Activated CD4-positive, alpha-beta T cell treated with anti-CD3 and anti-CD28 coated beads for 48 hours (primary cell): ENCODE measurements at places on chromosomes 1 and 21.

- DNase-seq, result peak; percentile 28
Observed at GRCh38 chr1:2443277-2444137, 31.1 kb upstream of the PEX10 start.

GRCh38 chr1:228050571-228051231, 31.8 kb upstream of the ARF1 start:
- no peak for DNase-seq

DNA sequence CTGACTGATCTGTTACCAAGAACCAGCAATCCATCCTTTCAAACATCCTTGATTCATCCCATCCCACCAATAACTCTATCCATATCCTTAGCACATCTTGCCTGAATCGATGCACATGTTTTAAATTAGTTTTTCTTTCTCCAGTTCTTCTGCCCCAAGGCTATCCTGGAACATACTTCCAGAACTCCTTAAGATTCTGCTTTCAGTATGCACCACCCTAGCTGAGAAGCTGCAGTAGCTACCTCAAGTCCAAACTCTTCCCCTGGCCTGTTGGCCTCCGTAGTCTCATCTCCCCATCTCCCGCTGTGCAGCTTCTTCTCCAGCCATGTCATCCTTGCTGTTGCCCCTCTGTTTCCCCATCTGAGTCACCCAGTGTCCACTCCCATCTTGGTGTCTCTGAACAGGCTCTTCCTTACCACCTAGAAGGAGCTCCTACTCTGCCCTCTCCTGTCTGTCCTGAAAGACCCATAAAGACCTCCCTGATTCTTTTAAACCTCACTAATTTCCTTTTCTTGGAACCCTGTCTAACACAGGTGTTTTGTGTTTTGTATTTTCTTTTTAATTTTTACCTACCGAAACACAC, 108.0 kb downstream of the SGIP1 start:
- DNase-seq, result no peak

DNA sequence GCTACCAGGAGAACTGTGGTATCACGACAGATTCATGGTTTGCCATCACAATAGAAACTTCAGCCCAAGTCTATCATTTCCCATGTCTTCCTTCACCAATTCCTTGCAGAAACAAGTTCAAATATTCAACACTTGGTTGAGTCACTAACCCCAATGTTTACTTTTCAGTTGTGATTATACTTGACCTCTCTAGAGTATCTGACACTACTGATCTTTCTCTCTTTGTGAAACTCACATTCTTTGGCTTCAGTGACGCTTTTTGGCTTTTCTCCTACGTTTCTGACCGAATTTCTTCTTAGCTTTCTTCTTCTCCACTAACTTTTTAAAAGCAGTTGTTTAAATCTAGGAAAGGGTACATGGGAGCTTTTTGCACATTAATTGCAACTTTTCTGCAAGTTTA, 48.8 kb upstream of the HMGB4 start:
- no peak for DNase-seq

DNA sequence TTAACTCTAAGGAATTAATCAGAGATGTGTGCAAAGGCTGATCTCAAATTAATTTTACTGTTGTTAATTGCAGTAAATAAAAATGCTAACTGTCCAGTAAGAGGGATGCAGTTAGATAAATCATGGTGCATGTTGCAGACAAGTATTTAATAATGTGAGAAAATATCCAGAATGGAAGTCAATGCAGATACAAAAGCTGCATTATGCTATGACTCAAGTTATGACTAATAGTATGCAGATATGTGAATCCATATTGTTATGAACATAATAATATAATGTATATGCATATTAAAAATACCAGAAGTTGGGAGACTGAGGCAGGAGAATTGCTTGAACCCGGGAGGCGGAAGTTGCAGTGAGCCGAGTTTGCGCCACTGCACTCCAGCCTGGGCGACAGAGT, 21.4 kb downstream of the RNASEL start:
- no peak for DNase-seq

- peak; percentile 82 for DNase-seq
Observed at GRCh38 chr1:160006312-160006940, 25.4 kb downstream of the PIGM start.

DNA sequence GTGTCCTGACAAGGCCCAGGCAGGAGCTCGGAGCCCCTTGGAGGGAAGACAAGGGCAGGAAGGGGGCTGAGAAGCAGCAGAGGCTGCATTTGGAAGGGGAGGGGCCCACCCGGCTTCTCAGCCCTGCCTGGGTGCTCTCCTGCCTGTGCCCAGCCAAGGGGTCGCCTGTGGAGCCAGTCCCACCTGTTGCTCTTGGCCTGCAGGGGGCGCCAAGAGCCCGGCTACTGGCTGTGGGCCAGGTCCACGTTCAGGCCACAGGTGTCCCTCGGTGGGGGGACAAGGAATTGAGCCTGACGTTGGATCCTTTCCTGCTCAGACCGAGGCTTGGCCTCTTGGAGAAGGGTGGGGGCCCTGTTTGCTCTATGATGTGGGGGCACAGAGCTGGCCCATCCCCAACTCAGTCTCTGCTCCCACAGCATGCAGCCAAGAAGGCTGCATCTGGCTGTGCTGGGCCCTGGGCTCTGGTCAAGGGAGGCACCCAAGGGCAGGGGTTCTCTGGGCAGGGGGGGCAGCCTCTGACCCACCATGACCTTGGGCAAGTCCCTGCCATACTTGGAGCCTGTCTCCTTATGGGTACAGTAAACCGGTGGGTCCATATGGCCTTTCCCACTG, 10.9 kb downstream of the WNT4 start:
- DNase-seq, result peak; percentile 70

GRCh38 chr1:44336668-44337067, 18.4 kb downstream of the ERI3 start:
- DNase-seq, result no peak

- DNase-seq, result no peak
Observed at GRCh38 chr1:168762473-168762872, 33.5 kb upstream of the DPT start.

- no peak for DNase-seq
Observed at GRCh38 chr1:210600421-210601159, 271.9 kb downstream of the HHAT start.

GRCh38 chr1:204478921-204479320, 15.7 kb downstream of the PIK3C2B start:
- no peak for DNase-seq

- no peak for DNase-seq
Observed at GRCh38 chr1:232432313-232432712, 197.6 kb downstream of the SIPA1L2 start.
